ENCODE measurements at places on chromosomes 12 and 14.

DNA sequence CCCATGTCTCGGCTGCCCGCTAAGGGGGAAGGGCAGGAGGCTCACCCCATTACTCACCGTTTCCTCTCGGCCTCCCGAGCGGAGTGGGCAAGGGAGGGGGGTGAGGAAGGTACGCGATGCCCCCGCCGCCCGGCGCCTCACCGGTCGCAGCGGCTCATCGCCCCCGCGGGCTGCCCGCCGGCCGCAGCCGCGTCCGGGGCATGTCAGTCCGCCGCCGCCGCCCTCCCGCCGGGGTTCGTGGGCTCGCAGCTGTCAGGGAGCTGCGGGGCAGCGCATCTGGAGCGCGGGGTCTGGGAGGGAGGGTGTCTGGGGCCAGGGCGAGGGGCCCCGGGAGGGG is 461 bp downstream of the SLC8A3 start:
- no peak for DNase-seq

DNA sequence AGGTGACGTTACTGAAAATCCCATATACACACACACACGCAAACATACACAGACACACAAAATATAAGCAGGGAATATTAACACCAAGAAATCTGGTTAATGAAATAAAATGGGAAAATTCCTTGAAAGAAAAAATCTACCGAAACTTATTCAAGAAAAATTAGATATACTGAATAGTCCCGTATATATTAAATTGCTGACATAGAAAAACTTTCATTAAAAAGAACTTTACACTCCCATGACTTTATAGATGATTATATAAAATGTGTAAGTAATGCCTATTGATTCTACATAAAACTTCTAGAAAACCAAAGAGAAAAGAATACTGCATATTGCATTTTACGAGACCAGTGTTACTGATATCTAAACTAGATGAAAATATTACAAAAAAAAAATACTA is 803.2 kb downstream of the SLC16A7 start:
- DNase-seq = no peak

DNA sequence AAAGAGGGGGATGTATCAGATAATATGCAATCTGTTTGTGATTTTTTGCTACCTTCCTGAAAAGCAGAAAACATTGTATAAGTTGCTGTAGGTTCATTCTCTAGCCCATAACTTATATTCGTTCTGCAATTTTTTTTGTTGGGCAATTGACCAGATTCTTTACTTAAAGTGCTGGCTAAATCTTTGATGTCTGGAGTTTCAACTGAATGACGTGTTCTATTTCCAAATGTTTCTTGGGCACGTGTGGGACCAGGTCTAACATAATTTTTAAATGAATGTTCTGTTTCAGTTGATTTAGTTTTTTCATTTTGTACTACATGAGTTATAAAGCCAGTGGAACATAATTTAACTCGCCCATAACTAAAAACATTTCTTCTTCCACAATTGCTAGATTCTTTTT is 3.8 kb downstream of the MLH3 start:
- DNase-seq = no peak

DNA sequence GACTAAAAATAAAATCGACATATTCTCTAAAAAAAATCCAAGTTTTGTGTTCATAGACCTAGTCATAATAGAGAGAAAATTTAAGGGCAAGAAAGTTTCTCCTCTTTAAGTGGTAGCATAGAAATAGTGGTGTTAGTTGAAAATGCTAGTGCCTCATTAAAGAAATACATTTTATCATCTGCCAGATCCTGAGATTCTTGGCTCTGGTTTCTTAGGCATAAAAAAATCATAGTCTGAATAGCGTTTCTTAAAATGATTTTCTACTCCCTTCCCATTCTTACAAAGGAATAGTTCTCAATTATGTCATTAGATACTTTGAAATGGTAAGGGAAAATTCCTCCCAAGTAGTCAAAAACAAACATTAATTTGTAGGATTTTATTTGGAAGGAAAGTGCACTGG is 212.8 kb downstream of the NELL2 start:
- no peak for DNase-seq

DNA sequence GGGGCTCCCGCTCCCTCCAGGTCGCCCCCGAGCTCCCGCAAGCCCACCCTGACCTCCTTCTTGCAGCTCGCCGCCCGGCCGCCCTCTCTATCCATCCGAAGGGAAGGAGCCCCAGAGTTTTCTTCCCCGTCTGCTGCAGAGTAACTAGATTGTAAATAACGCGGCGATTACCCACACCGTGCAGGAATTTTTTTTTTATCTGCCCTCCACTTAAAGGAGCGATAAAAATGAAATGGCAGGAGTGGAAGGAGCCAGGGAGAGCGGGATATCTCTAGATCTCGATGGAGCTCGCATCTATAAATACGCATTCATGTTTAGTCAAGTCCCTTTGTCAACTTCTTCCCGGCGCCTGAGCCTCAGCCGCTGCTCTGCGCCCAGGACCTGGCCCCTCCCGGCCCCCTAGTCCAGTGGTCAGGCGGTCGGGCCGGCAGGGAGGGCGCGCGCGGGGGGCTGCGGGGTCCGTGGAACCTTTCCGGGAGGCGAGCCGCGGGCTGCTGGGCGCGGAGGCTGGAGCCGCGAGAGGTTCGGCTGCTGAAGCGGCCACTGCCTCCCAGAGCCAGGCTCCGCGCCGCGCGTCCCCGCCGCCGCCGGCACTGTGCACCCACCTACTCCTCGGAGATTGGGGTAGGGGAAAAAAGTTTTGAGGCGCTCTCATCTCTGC is 386.0 kb downstream of the BCAT1 start:
- no peak for DNase-seq

DNA sequence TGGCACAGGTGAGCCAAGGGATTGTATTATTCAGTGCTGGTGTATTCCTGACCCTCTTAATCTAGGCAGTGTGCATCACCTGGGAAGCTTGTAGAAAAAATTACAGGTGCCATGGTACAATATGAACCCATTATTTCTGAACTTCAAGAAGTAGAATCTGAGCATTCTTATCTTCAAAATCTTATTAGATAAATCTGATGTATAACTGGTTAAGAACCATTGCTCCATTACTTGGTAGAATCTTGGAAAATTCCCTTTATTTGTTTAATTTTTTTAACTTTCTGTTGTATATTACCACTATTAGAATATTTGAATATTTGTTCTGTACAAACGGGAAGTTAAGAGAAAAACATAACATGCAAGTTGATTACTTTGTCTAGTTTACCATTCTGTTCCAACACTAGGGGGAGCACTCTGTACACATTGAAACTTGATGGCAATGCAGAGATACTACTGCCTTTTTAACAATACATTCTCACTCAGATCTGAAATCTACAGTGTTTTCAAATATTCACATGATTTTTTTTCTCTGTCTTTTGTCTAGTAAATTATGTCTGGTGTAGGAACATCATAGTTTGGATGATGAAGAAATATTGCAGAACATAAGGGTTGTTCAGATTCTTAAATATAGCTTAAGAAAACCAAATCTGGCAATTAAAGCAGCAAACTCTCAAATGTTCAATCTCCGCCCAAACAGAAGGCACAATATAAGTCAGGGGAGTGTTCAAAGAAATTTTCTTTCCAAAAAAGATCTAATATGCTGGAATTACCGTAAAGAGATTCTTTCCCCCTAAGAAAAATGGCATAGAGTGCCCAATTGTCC is 196.6 kb downstream of the PCNX1 start:
- DNase-seq = peak; percentile 72

DNA sequence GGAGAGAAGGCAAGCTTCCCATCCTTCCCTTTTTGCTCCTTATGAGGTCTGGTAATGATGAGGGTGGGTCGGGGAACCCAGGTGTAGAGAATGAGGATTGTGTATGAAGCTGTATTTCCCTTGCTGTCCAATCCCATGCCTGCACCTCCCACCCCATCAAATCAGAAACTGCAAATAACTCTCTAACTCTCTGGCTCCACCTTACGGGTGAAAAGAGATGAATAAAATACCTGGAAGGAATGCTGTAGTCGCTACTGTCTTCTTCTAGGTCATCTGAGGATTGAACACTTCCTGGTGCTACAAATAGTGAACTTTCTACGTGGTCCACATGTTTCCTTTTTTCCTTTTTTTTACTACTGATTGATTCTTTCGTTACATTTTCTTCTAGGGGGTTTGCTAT is 38.9 kb upstream of the DICER1 start:
- DNase-seq = peak; percentile 58

GRCh38 chr14:22861651-22862050 is 9.9 kb upstream of the LRP10 start:
- no peak for DNase-seq

DNA sequence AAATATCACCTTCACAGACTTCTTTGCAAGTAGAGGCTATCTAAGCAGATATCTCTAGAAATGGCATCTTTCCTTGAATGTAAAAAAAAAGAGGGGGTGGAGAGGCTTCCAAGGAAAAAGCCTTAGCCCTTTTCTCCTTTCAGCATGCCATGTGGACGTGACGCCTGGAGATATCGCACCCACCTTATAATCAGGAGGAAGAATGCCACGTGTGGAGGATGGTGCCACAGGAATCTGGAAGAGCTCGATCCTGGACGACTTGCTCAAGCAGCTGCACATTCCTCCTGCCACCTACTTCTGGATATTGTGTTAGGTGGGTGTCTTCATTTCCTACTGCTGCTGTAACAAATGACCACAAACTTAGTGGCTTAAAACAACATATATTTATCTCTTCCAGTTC is 203.6 kb downstream of the NUAK1 start:
- DNase-seq = no peak

- DNase-seq = no peak
These were observed 13.6 kb upstream of the MYBPC1 start for GRCh38 chr12:101581190-101581589.

DNA sequence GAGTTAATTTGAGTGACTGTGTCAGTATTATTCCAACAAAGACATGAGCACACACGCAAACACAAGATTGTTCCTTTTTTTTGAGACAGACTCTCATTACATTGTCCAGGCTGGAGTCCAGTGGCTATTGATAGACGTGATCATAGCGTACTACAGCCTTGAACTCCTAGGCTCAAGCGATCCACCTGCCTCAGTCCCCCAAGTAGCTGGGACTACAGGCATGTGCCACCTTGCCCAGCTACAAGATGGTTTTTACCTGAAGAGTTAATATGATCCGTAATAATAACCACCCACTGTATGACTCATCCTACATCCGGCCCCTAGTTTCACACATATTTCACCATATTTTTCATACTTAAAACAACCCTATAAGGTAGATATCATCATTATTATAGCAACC is 26.8 kb downstream of the BCAT1 start:
- peak; percentile 55 for DNase-seq

DNA sequence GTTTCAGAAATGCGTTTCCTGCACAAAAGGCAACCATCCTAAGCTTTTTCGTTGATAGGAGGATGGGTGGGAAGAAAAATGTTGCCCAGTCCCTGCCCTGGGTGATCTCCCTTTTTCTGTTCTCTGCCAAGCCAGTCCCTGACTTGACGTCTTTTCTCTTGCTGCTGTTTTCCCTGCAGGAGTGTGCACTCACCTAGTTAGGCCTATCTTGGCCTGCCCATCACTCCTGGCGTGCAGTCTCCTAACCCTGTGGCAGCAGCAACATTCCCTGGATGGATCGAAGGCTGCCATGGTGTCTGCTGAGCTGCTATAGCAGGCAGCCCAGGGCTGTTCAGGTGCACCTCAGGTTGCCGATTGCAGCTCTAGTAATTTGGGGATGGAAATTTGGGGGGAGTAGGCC is 1.2 kb downstream of the UNC119B start:
- no peak for DNase-seq

- DNase-seq = no peak
These were observed 2.0 kb downstream of the TMTC1 start for GRCh38 chr12:29781705-29782266.

DNA sequence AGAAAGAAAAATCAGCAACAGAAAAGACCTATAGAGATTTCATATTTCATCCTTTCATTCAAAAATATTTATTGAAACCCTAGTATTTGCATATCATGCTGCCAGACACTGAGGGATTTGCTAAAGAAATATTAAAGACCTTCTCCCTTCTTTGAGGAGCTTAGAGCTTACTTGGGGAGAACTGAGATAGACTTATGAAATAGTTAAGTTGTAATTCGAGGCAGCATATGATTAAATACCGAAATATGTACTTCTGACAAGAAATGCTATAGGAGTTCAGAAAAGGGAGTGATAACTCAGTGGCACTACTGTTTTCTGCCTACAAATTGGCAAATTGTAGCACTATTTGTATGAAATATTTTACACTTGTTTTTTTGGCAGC is 59.1 kb downstream of the PLXNC1 start:
- no peak for DNase-seq

DNA sequence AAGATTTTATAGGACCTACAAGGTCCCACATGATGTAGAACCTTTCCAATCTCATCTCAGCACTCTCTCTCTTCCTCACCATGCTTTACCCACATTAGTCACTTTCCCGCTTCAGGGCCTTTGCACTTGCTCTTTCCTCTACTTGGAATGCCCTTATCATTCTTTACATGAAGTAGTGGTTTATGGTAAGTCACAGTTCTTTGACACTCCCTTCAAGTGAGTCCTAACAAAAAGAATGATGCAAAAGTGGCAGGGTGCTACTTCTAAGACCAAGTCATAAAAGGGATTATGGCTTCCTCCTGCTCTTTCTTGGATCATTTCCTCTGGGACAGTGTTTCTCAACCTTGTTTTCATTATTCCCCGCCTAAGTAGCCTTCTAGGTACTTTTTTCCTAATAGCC is 13.1 kb downstream of the TMBIM4 start:
- DNase-seq = no peak

DNA sequence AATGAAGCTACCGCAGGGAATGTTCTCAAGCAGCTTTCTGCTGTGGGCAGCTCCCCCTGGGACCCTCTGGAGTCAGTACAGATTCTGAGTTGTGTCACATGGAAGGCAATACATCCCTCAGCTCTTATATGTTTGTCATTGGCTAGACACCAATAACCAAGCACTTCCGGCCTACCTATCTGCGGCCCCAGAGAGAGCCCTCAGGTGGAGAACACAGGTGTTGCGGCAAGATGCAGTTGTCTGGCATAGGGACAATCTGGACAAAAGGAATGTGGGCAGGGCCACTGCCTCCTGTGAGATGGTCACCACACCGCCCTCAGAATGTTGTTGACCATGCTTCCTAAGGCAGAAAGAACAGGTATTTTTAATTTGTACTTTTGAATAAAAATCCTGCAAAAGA is 118.7 kb downstream of the BRMS1L start:
- DNase-seq = peak; percentile 13

All from NB4 (cell line).